ENCODE measurements at places on chromosomes 1 and 21.
A peak's percentile ranks its signal among the peaks of the same experiment; 100 is the strongest.

DNA sequence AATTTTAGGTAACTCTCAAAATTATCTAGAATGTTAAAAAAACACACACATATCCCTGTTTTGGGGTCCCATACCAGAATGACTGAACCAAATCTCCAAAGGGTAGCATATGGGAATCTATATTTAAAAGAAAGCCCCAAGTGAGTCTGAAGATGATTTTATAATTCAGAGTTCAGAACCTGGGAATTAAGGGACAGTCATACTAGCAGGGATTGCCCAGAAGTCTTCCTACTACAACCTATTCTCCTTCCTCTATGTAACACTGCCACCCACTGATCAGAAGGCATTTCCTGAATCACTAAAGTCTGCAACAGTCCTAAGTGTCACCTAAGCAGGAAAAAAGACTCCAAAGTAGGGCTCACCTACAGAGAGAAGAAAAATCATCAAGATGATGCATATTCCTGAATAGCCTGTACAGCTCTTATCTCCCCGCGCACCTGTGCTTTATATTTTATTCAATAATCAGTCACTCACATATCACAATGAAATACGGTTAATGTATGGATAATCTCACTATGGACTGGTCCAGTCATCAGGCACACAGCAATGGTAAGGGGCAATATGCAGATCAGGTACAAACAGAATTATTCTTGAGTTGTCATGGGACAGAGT lies 4.9 kb downstream of the RGS1 start:
- peak; percentile 21 for DNase-seq

GRCh38 chr1:226496453-226497015 lies 52.0 kb upstream of the STUM start:
- DNase-seq = no peak

GRCh38 chr1:153032073-153032472 lies 1.1 kb downstream of the SPRR1B start:
- no peak for DNase-seq

GRCh38 chr21:45559216-45560105 lies 17.2 kb upstream of the SLC19A1 start:
- no peak for DNase-seq

GRCh38 chr1:76336931-76337371 lies 262.4 kb downstream of the ST6GALNAC3 start:
- DNase-seq = no peak

DNA sequence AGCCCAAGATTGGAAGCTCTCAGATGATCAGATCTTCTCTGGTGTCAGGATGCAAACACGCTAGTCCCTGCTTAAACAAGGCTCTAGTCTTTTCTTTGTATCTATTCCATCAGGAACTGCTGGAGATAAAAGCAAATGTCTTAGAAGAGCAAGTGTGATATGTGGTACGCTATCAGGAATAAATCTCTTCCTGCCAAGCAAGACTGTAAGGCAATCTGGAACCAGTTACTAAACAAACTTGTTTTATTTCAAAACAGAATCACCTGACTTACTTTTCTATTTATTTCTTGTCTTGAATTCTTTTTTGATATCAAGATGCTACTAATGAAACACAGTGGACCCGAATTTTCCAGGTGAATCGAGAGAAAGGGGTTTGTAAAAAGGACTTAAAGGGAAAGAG lies 139.9 kb upstream of the ZNF644 start:
- no peak for DNase-seq

GRCh38 chr1:186994897-186995296 lies 166.1 kb downstream of the PLA2G4A start:
- no peak for DNase-seq

All from kidney epithelial cell (primary cell).